ENCODE measurements at places on chromosomes 1 and 21.

- DNase-seq = no peak
Observed at GRCh38 chr1:228073061-228073856, 9.2 kb upstream of the ARF1 start.

DNA sequence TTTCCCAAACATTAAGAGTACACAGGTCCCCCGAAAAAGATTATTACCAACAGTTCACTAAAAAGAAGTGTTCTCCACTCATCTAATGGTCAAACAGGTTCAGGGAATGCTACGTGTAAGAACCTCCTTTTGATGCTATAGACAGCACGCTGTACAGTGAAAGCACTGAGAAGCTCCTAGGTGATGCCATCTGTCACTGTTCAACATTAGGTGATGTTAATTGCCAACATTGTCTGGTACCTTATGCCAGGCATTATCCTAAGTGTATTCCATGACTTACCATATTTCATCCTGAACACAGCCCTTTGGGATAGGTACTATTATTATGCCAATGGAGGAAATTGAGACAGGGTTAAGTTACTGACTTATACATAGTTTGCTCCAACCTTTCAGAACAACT, 82.1 kb downstream of the DAB1 start:
- DNase-seq = no peak

DNA sequence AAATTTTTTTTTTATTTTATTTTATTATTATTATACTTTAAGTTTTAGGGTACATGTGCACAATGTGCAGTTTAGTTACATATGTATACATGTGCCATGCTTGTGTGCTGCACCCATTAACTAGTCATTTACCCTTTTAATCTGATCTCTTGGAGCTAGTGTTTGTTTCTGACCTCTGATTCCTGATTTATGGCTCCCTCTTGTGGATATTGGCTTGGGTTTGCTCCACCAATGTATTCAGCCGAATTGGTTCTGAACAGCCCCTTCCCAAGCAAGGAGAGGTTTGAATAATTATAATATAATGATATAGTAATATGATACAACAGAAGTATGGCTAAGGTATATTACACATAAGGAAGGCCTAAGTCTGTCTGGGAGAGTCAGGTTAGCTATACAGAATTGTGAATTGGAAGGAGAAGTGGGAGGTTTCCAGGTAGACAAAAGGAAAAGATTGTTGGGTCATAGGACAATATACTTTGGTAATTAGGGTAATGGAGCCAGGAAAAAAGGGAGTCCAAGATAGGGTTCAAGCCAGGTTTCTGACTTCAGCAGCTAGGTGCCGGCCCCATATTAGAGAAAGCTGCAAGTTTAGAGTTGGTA, 53.1 kb upstream of the HMCN1 start:
- DNase-seq = no peak

- no peak for DNase-seq
Observed at GRCh38 chr1:41351262-41352151, 9.7 kb upstream of the FOXO6 start.

- no peak for DNase-seq
Observed at GRCh38 chr21:45780647-45781046, 137.1 kb downstream of the PCBP3 start.

GRCh38 chr21:36048357-36048756, 12.0 kb downstream of the SETD4 start:
- DNase-seq = no peak

GRCh38 chr1:244647819-244648218, 5.1 kb upstream of the DESI2 start:
- DNase-seq = no peak

- no peak for DNase-seq
Observed at GRCh38 chr1:59698386-59698785, 116.4 kb upstream of the HOOK1 start.

DNA sequence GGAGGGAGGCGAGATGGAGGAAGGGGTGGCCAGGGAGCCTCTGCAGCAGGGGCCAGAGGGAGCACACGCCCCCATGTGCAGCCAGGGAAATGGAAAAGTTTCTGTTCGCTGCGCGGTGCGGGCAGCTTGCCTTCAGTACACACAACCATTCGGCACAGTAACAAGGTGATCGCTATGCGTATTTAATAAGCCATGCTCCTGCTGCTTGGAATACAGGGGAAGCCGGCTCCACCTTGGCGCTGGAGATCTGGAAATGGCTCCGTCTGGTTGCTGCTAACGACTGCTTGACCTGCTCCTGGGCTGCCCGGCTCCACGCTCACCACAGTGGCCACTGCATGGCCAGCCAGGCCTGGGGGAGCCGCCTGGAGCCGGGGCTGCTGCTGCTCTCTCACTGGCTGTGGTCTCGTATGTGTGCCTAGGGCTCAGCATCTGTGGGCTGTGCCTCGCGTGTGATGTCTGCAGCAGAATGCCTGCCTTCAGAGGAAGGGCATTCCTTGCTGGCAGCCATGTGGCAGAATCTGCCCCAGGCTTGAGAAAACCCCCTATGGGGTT, 86.4 kb upstream of the ACTL8 start:
- DNase-seq = no peak

- DNase-seq = no peak
Observed at GRCh38 chr1:54510715-54511270, 37.2 kb upstream of the ACOT11 start.

DNA sequence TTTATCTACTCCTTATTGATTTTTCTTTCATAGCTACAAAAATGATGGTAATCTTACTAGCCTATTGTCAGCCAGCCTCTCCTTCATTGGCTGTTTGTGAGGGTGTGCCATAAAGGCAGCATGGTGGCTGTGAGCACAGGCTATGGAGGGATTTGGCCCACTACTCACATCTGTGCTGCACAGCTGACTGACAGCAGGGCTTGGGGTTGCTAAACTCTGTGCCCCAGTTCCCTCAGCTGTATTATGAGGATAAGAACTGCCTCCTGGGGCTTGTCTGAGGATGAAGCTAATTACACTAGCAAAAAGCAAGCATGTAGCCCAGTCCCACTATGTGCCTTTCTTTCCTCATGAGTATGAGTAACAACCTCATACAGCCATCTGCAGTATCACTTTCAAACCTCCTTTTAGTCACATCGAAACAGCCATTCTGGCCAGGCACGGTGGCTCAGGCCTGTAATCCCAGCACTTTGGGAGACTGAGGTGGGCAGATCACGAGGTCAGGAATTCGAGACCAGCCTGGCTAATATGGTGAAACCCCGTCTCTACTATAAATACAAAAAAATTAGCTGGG, 66.2 kb downstream of the COQ8A start:
- DNase-seq = no peak

GRCh38 chr1:58390091-58390490, 156.4 kb downstream of the OMA1 start:
- DNase-seq = no peak

DNA sequence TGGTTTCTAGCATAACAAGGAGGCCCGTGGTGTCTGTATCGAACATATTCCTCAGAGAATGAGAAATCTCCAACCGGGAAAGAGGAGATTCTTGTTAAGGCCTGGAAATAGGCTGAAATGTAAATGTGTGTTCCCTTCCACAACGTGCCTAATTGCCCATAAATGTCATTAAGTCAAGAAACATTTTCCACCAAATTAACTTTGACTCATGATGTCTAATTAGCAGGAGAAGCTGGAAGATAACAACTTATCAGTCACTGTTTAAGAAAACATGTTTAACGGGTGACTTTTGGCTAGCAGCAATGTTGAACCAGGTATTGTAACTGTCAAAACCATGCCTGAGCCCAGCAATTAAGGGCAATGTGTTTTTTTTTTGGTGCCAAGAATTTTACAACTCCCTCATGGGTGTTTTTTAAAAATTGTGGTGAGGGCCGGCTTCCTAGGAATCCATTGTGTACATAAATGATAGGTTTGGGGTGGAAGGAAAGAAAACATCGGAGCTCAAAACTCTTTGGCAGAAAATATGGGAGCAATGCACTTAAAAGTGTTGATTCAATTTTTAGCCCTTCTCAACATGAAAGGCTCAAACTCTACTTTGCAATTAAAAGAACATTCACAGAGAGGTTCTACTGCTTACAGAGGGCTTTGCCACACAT, 67.0 kb downstream of the OLIG1 start:
- no peak for DNase-seq

DNA sequence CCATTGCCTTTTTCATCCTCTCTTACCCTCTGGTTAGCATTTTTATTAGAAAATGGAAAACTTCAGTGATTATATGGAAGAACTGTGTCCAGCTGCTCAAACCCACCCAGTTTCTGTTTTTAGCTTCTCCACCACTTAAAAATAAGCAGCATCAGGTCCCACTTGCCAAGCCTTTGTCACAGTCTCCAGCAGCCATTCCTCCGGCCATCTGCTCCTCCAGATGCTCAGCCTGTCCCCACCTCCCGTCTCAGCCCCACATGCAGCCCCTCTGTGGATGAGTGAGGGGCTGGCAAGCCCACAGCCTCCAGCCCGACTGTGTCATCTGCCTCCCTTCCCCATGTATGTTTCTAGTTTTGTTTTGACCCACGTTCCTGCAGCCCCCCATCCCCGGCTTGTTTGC, 289.7 kb downstream of the HHAT start:
- DNase-seq = no peak

DNA sequence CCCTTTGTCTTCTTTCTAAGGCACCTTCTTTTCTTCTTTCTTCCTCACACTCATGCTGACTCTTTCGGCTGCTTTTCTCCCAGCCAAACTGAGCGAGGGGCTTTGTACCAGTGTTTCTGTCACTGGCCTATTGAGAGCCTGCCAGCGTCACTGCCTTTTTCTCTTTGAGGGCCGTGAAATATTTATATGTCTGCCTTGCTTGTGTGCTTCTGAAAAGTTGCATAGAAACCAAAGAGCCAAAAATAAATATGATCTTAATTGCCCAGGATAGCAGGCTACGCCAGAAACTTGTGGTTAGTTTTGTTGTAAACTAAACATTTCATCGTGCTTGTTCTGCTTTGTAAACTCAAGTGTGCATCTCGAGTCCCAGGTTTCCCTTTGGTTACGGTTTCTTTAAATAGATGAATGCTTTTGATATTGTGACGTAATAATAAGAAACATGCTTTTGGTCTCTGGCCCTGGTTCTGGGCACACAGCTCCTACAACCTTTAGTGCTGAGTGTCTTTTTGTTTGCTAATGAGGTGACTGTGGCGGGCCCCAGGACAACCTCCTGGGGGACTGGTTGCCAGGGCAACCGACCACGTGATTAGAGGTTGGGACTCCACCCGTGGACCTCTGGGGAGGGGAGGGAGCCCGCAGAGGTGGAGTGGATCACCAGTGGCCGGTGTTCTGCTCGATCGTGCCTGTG, 10.8 kb downstream of the SLC37A1 start:
- no peak for DNase-seq

DNA sequence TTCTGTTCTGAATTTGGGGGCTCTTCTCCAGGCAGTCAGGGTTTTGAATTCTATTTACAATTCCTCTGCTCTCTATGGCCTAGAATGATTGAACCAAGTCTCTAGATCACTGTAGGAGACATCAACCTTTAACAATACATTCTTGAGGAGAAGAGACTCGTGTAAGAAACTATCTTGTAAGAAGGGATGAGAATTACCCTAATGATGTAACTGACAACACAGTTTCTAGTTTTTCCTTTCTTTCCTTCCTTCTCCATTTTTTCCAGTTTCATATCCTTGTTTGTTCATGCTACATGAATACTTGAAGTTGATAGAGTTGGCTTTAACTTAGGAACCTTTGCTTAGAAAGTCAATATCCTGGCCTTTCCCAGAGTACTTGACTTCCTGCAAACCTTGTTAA, 1.3 kb upstream of the ATP1A1 start:
- no peak for DNase-seq

DNA sequence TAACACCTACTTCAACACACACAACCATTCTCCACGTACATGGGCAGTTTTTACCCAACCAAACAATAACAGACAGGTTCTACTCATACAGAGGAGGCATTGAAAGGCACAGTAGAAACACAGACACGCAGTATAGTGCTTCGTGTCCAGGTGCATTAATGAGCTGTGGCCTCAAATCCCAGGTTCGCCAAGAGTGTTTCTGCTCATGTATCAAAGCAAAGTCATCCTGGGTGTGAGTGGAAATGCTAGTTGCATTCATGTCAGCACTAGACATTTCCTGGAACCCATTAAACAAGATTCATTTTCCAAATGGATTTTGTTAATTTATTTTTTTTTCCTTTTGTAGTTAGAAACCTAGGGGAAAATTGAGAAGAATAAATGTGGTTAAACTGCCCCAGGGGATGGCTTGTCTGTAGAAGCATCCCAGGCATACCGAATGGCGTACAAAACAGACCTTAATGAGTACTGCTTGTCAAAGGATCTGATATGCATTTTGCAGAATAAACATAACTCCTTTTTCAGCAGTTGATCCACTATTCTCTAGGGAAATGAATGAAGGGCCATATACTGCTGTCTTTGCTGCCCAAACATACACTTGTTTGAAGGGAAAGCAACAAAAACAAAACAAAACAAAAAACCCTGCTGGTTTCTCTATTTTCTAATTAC, 298.6 kb upstream of the ST6GALNAC5 start:
- DNase-seq = no peak

DNA sequence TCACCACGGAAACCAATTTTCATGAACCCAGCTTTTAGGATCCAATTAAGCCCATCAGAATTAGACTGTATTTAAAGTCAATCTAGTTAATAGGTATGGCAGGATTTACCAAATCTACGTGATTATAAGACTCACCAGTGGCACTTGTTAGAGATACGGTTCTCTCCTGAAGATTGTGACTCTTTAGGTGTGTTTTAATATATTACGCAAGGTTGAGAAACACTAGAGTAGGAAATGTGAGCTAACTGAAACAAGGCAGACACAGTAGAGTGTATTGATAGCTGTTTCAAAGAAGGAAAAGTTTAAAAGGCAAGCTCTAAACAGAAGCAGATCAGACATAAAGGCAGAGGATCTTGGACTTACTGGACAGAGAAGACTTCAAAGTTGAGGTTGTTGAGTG, 11.2 kb upstream of the RPE65 start:
- DNase-seq = no peak

- no peak for DNase-seq
Observed at GRCh38 chr1:12592496-12592895, 25.5 kb downstream of the DHRS3 start.

Measured in stimulated activated CD4-positive, alpha-beta T cell treated with anti-CD3 and anti-CD28 coated beads, Interleukin-4, amount 100 ng/mL, for 4 hours (primary cell).